Left renal cortex interstitium (tissue), 4 donors: ENCODE measurements at places on chromosomes 13 and 19. TPM values are rescaled to one million over a fixed set of nuclear protein-coding genes. Genes with fewer than 3 reads are reported as not detected.

CABP5 gene
- polyA plus RNA-seq: not detected

DNA sequence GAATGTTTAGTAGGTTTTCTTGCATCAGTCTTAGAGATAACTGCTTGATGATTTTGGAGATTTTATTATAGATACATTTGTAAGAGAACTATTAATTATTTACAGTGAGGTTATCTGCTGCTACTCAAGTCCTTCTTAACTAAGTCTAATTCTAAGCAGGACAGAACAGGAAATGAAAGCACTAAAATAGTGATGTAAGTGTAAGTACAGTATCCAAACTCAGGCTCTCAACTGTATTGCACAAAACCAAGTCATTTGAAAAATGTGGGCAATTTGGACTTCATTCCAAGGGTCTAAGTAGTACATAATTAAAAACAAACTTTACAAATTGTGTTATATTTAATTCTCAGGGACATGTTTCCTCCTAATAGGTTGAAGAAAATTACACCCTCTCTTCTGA is 417.1 kb downstream of the ITGBL1 start:
- no peak for DNase-seq

DNA sequence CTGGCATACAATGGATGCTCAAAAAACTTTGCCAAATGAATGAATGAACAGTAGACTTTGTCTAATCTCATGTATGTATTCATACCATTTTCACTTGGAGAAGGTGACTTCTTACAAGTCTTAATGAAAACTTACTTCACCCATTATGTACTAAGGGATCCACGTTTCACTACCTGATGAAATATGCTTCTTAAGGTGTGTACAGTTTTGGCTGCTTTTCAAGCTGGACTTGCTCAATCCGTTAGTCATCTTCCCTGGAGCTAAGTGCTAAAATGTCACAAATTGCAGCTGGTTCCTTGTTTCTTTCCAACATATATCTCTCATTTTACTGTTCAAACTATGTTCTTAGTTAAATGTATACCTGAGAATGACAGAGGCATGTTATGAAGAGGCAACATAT is 4.2 kb upstream of the CCNA1 start:
- no peak for DNase-seq

- DNase-seq: no peak
Measured at GRCh38 chr19:19594381-19594780, 24.1 kb downstream of the PBX4 start.

GRCh38 chr13:106104281-106104901 is 431.1 kb downstream of the EFNB2 start:
- DNase-seq: no peak
